ENCODE measurements at places on chromosomes 1 and 21.

DNA sequence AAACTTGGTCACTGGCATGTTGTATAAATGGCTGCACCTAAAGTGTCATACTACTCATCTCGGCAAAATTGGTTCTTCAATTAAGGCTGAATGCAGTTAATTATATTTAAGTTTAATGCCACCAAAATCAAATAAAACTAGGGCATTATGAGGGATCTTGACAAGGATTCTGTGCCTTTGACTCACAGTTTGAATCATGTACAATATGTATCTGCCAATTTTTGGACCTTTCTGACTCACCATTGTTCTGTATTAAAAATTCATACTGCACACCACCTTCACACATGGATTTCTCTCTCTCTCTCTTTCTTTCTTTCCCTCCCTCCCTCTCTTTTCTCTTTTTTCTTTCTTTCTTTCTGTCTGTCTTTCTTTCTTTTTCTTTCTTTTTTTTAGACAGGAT, 14.1 kb upstream of the STXBP3 start:
- no peak for DNase-seq

DNA sequence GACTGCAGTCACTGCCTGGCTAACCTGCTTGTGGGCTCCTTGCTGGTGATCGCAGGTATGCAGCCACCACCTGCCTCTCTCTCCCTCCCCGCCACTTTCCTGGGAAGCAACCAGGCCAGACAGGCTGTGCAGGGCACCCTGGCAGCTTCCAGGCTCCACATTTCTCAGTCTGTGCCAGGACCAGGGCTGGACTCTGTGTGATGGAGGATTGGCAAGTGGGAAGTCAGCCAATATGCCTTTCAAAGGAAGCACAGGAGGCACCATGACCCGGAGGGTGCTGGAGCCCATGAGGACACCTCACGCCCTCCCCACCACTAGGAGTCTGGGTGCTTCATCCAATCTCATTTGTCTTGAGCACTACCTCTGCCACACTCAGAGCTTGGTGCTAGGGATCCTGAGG, 15.8 kb upstream of the DISP3 start:
- no peak for DNase-seq

- no peak for DNase-seq
Measured at GRCh38 chr1:157088607-157089006, 11.0 kb downstream of the ETV3L start.

DNA sequence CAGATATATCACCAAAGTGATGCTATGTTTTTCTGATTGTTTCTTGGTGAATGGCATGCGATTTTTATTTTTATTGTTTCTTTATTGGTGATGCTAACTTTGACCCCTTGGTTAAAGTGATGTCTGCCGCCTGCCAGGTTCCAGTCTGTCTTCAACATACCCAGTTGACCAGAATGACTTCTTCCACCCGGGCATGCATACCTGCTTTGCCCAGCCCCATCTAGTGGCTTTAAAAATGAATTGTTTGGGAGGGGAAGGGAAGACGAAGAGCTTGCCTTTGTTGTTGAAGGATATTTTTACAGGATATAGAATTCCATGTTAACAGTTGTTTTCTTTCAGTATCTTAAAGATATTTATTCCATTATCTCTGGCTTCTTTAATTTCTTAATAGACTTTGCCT, 65.1 kb downstream of the ATG4C start:
- DNase-seq = no peak

- DNase-seq = no peak
Measured at GRCh38 chr1:70727886-70728489, 316.9 kb downstream of the CTH start.

GRCh38 chr1:7707527-7707926, 63.6 kb upstream of the VAMP3 start:
- no peak for DNase-seq

GRCh38 chr1:50527249-50527986, 104.2 kb upstream of the DMRTA2 start:
- DNase-seq = no peak

- no peak for DNase-seq
Measured at GRCh38 chr1:229184066-229184465, 86.8 kb upstream of the RAB4A start.

DNA sequence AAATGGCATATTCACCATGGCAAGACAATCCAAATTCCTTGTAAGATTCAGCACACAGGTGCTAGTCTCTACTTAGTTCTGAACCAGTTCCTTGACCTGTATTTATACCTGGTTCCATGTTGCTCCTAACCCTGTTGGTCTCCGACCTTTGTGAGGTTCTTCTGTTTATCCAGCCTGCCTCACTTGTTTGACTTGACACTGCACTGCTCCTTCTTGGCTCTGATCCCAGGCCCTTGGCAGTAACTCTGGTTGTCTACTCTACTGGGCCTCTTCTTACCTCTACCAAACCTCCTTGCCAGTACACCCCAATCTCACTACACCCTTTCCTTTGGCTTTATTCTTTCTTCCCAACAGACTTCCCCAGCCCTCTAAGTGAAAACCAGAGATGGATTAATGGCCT, 419.4 kb upstream of the USP24 start:
- no peak for DNase-seq

DNA sequence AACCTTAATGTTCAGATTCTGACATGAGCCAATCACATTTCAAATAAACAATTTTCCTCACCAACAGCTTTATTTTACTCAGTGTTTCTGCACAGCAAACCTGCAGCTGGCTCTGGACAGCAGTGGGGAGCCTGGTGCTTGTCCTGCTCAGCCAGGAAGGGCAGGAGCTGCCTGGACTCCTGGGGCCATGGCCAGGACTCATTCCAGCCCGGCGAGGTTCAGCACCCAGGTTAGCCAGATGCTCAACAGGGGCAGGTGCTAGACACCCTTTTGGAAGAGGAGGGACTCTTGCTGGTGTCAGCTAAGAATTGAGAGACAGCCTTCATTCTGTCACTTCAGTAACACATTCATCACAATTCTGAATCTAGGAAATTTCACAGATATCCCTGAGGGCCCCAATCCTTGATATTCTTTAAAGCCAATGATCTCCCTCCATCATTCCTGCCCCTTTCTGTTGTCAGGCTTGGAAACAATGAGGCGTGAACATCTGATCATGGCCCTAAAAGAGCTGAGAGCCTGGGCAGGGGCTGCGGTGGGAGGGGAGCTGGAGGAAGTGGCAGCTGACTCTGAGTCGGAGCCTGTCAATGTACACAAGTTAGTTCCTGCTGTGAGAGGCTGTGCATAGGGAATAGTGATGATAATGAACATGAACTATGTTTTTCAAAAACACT, 251.3 kb downstream of the SDCCAG8 start:
- no peak for DNase-seq

DNA sequence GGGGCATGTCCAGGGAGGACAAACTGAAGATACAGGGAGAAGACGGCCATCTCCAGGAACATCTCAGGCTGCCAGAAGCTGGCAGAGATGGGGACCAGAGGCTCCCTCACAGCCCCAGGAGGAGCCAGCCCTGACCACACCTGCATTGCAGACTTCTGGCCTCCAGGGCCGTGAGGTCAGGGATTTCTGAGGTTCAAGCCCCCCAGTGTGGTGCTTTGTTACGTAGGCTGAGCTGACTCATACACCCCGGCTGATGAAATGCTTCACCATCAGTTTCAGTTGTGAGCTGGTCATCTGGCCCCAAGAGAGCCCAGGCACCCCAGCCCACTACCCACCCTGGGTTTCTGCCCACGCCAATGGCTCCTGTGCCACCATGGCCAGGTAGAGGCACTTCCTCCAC, 106.4 kb downstream of the SIK1 start:
- no peak for DNase-seq

DNA sequence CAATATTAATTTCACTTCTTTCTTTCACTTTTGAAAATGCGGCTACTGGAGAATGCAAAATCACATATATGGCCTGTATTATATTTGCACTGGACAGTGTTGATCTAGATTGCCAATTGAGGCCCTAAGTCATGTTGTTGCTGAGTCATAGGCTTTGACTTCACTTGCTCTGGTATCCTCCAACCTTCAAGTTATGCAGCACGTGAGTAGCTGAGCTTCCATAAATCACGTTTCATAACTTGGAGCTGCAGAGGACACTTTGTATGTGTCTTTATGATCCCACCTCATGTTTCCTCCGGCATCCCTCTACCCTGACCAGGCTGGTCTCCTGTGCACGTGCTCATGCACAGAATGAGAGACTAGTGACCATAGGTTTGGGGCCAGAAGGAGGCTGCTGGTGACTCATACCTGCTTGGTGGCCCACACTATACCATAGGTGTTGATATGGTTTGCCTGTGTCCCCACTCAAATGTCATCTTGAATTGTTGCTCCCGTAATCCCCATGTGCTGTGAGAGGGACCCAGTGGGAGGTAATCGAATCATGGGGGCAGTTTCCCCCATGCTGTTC, 103.0 kb upstream of the TSPAN2 start:
- no peak for DNase-seq

DNA sequence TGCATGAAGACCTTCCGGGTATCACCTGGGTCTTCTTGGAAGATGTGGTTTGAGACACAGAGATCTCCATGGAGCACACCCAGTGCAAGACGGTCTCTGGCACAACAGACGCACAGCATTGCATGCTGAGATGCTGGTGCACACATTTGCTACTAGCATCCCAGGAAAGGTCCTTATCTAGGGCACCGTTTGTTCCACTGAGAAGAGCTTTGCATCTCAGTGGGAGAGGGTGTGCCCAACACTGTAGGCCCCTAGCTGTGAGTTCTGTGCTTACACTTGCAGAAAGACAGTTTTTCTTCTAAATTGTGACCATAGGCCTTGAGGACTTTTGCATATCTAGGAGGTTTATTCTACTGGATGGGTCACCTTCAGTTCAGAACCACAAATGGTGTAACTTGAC, 554.1 kb downstream of the MATN1 start:
- no peak for DNase-seq

DNA sequence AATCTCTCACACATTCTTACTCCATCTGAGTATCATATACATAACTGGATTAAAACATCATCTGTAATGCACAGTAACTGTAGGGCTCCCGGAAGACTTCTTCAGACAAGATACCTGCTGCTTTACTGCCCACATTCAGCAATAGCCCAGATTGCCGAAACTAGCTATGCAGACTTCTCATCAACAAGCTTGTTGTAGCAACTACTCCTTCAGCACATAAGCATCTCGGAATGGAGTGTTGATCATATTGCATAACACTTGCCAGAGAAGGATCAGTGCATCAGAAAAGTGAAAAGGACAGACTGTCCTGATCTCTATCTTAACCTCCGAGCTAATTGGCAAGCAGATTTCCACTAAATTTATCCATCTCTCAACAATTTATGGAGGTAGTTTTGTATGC, 354.6 kb upstream of the C1orf87 start:
- DNase-seq = no peak

DNA sequence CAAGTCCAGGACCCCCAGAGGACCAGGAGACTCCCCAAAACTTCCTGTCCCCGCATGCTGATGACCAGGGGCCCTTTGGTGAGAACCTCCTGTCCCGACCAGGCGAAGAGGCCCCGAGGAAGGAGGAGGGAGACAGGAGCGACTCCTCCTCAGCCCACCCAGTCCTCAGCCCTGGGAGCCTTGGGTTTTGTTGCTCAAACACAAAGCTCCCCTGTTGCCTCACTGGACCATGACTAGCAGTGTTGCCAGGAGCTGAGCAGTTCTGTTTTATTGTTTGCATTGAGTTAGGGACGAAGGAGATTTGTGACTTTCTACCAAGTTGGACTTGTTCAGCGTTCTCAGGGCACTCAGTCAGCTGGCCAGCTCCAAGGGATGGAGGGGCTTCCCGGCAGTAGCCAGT, 10.0 kb downstream of the UMODL1 start:
- no peak for DNase-seq

DNA sequence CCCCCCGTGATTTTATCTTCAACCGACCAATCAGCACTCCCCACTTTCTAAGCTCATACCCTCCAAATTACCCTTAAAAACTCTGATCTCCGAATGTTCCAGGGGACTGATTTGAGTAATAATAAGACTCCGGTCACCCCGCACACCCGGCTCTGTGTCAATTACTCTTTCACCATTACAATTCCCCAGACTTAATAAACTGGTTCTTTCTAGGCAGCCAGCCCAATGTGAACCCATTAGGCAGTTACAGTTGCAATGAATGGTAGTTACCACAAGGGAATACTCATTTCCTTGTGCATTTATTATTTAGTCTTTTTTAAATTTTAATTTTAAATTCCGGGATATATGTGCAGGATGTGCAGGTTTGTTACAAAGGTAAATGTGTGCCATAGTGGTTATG, 177.9 kb downstream of the HFM1 start:
- DNase-seq = no peak

DNA sequence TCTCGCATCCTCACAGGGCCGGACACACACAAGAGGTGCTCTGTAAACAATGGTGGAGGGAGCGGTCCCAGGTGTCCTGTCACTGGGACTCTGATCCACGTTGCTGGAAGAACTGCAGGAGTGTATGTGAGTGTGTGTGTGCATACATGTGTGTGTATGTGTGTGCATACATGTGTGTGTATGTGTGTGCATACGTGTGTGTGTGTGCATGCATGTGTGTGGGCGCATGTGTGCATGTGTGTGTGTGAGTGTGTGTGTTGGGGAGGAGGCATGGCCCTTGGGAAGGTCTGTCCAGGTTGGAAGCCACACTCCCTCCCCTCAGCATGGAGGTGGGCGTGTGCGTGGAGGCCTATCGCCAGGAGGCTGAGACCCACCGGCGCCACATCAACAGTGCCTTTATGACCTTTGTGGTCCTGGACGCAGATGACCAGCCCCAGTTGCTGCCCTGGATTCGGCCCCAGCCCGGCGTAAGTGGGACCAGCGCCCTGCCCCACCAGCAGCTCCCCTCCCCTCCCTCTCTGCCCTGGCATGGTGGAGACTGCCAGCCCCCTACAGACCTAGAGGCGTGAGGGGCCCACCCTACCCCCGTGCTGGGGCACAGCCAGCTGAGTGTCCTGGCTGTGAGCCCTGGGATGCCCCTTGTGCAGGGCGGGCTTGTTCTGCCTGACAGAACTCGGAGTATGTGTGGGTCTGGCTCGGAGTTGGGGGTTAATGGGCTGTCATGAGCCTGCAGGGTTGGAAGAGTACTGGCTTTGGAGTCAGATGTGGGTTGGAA, 22.2 kb downstream of the FAM151A start:
- DNase-seq = no peak

GRCh38 chr1:117210831-117211261, at the start of gene VTCN1:
TSS of gene VTCN1 (minus strand) at chr1:117210927. CDS start at chr1:117210855, 72 bp downstream.
- DNase-seq = no peak

DNA sequence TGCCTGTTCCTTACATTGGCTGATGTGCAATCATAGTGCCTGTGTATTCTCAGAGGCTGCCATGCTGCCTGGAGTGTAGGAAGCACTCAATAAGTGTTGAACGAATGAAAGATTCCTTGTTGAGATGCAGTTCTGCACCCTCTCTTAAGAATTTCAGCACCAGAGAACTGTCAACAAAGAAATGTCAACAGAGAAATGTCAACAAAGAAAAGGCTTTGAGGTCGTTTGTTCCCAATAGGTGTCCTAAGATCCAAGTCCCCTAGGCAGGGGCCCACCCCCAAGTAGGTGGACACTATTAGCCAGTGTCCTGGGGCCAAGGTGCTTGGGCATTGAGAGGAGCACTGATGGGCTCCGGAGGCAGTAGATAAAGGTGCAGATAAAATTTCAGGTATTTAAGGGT, 12.6 kb downstream of the KCND3 start:
- DNase-seq = no peak

GRCh38 chr1:69991644-69992043, 213.7 kb downstream of the LRRC40 start:
- no peak for DNase-seq

All from GM04503 (cell line).